ENCODE measurements at places on chromosomes 3 and 15.

DNA sequence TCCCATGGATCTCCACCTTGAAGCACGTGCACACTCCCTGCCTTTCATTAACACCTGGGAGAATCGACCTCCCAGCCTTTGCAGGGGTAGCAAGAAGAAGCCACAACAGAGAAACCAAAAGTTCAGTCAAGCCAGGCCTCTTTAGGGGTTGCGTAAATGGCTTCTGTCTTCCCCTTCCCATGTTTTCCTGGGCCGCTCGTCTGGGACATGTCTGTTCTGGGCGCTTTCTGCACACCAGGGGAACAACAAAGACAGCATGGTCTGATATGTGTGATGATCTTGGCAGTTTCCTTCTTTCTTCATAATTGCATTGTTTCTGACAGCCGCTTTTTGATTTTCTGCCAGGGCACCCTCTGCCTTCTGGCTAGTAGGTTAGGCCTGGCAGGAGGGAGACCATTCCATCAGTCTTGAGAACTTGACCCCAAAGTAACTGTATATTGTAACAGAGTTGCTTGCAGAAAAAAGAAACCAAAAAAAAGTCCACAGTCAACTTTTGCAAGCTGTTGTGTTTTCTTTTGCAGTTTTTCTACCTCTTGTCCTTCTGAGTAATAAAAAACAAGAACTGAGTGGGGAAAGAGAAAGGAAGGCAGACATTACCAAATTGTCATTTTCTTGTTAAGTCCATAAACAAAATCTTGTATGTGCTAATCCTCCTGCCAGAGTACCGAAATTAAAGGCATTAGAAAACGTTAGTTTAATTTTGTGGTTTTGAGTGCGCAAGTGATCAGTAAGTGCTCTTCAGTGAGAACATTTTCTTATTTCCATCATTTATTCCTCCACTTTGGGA is 56.0 kb upstream of the FURIN start:
- no peak for DNase-seq

DNA sequence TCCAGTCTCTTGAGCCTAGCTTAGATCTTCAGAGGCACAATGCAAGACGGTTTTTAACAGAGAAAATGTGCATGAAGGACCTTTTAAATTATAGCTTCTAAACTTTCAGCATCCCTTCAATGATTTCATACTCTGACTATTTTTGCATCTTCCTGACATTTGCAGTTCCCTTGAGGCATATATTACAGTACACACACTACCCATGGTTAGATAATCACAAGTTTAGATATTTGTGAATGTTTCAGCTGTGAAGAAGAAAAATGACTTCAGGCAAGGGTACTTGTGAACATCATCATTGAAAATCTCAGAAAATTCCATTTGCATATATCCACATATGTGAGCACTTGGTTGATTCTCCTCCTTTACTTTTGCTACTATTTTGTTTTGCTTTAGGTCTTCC is 341.5 kb downstream of the ROBO2 start:
- no peak for DNase-seq

DNA sequence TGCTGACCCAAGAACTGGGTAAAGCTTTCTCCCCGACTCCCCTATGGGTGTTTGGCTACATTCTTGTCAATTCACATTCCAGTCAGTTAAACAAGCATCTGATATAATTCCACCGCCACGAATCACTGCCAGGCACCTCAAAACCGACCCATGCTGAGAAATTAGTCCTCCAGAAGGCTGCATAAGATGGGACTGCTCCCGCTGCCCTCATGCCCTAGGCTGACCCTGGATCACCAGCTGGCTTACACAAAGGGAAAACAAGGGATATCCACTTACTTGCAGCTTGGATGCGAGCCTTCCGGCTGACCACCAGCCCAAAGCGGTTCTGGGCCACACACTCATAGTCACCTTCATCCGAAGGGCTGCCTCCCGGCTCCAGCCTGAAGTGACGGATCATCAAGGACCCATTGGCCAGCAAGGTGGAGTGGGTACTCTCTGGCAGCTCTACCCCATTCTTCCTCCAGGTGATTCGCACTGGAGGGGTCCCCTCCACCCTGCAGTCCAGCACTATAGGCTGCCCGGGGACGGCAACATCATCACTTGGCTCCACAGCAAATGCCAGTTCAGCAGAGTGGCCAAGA is 2.9 kb downstream of the IGDCC3 start:
- no peak for DNase-seq

- DNase-seq = no peak
Measured at GRCh38 chr3:10466186-10466585, 39.2 kb downstream of the ATP2B2 start.

DNA sequence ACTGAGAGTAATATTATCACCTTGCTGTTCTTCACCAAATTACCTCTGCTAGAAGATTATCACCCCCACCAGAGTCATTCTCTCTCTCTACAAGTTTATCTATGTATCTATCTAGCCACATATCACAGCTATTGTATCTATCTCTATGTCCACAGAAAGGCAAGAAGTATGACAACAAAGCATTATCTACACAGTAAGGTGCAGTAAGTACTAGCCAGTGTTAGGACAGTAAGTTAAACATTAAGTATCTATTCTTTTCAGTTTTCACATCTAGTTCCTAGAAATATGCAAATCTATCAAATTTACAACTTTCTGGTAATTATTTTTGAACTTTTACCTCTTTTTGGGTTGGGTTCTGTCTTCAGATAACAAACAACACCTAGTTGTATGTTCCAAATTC is 26.5 kb upstream of the XXYLT1 start:
- DNase-seq = no peak

DNA sequence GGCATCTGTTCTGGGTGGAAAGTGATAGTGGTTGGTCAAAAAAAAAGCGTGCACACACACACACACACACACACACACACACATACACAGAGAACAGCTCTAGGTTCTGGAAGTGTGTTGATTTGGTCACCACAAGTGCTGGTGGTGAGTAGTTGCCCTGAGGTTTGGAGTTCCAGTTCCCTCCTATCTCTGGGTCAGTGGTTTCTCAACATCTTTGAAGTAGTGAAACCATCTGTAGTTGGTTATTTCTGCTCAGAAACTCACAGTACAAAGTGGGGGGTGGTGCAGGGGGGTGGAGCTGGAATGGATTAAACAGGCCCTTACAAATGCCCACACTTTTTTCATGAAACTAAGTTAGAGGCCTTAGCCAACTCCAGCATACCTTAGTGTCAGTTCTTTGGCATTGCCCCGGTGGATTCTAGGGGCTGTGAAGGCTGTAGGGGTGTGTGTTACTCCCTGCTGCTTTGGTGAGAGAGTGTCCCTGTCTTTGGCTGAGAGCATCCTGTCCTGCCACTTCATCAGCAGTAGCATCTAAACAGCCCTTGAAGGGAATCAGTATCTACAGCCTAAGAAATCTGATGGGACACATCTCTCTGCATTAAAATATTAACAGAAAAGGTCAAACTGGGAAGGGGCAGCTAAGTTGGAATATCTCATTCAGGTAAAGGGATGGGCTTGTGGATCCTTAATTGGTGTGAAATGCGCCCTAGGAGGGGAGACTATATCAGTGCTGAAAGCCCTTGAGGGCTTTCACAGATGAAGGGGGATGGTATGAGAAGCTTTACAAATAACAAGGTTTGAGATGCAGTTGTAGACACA is 20.6 kb downstream of the SMAD3 start:
- DNase-seq = no peak

Measured in stimulated activated CD8-positive, alpha-beta memory T cell treated with anti-CD3 and anti-CD28 coated beads, Interleukin-4, amount 100 ng/mL, for 1 hour (primary cell).